ENCODE measurements at places on chromosomes 12 and 14.

DNA sequence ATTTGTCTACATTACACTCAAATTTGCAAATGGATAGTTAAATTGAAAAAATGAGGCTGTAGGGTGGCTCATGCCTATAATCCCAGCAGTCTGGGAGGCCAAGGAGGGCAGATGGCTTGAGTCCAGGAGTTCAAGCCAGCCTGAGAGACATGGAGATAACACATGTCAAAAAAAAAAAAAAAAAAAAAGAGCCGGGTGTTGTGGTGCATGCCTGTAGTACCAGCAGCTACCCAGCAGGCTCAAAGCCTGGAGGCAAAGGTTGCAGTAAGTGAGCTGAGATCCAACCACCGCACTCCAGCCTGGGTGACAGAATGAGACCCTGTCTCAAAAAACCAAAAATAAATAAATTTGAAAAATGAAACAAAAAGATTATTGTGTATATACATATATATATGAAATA is 119.9 kb upstream of the MGAT4C start:
- DNase-seq, result no peak

DNA sequence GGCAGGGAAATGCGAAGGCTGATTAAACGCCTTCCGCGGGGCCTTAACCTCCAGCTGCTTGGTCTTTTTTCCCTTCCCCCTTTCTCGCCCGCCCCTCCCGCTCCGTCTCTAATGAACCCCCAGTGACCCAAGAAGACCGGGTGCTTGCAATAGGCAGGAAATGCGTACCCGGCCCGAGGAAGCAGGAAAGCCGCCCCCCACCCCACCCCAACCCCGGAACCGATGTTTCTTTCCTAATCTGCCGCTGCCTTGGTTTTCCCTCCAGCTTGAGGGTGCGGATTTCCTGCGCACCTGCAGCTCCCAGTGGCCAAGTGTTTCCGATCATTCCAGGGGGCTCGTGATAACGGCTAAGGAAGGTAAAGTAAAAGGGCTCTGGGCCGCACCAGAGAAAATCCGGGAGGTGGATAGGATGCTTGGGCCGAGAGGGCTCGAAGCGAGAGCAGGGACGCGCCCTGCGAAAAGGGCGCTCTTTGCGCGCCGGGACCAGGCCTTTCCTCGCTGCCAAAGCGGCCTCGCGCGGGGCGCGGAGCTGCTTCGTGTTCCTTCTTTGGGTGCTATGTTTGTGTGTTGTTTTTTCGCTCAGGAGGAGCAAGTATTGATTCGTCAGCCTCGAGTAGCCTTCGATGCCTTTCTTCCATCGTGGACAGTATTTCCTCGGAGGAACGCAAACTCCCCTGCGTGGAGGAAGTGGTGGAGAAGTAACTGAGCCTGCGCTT is 983 bp downstream of the MYF6 start:
- DNase-seq, result no peak

DNA sequence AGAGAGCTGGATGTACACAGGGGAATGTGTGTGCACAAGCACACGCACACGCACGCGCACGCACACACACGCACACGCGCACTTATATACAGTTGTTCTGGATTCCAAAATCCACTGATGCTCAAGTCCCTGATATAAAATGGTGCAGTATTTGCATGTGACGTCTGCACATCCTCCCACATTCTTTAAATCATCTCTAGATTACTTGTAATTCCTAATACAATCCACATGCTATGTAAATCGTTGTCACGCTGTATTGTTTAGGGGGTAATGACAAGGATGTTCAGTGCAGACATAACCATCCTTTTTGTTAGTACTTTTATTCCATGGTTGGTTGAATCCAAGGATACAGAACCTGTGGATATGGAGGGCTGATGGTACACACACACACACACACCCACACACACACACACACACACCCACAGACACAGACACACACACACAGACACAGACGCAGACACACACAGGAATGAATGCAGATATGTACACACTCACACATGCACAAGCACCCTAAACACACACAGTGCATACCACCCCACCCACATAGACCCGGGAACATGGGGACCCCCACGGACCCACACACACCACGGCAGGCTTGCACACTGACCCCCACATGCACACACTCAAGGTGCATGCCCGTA is 188.5 kb upstream of the PRMT8 start:
- DNase-seq, result no peak

- DNase-seq, result no peak
These were observed 47.9 kb upstream of the SOCS2 start for GRCh38 chr12:93524386-93525133.

- no peak for DNase-seq
These were observed 308.2 kb upstream of the CCDC196 start for GRCh38 chr14:66177935-66178334.

Measured in NCI-H748 treated with DMSO at 0.1 percent for 48 hours (cell line).